ENCODE measurements at places on chromosomes 6 and 20. TPM values are rescaled to one million over a fixed set of nuclear protein-coding genes. Genes with fewer than 3 reads are reported as not detected.

DNA sequence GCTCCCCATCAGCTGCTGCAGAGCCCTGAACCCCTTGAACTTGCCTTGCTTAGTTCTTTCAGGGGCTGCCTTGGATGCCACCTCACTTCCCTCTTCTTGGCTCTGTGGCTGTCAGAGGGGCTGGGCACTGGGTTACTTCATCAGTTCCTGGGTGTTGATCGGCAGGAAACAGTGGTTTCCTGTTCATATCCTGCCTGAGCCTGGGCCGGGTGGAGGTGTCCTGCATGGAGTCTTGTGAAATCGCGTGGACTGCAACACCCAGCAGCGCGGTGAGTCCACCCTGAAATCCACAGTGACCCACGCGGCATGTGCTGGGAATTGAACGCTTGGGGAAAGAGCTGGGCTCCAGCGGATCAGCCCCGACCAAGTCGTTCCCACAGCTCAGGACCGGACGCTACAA, 97.5 kb downstream of the CDH26 start:
- DNase-seq = peak; percentile 55

DNA sequence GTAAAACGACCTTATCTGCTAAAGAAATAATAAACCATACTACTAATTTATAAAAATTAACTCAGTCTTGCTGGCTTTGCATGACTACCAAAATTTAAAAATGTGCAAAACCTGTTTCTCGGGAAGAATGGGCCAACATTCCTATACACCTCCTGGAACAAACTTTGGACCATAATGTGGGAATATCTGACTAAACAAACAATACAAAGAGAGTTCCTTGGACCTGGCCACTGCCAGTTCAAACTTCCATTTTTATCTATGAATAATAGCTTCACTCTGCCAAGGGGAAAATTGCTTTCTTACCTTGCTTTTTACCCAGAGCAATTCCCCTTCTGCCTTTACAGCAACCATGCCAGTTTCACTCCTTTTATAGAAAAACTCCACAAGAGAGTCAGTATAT, 38.7 kb upstream of the POU5F1 start:
- DNase-seq = no peak

- peak; percentile 50 for DNase-seq
Measured at GRCh38 chr6:136547336-136547735, 2.9 kb downstream of the MAP7 start.

DNA sequence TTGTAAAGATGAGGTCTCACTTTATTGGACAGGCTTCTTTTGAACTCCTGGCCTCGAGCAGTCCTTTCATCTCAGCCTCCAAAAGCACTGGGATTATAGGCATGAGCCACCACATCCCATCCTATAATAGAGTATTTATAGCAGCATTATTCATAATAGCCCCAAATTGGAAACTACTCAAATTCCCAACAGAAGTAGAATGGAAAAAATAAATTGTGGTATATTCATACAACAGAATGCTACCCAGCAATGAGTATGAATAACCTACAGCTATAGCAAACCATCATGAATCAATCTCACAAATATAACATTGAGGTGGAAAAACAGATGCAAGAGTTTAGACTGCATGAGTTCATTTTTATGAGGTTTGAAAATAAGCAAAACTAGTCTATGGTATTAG, 84.8 kb upstream of the BTBD3 start:
- no peak for DNase-seq

DNA sequence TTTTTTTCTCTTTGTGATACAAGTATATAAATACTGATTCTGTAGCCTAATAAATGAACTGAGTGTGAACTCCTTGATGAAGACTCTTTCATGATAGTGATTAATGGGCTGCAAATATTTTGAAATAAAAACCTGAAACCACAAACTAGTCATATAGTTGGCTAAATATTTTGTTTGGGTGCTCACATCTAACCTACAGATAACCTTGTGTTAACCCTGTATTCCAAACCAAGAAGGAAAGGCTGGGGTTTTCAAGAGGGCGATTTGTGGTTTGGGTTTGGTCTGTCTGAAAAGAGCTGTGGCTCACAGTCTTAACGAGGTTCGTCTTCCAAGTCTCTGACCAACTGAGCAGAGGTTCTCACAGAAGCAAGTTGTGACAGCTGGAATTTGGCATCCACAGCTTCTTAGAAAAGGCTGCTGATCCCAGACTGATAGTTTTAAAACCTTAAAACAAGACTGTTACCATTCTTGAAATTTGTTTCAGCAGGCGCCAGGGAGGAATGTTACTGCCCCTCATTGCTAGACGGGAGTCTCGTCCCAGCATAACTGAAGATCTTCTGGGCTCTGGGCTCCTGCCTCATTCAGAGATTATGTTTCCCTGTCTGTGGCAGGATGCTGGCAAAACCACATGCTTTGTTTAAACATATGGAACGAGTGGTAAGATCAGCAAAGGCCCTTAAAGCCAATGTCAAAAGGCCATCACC, 736.4 kb upstream of the MARCKS start:
- DNase-seq = peak; percentile 92

GRCh38 chr6:11263291-11263775, 30.9 kb upstream of the NEDD9 start:
- DNase-seq = peak; percentile 66

GRCh38 chr20:57202309-57202708, 64.1 kb downstream of the BMP7 start:
- DNase-seq = no peak

RPL7L1 gene
- total RNA-seq = 142 TPM

Measured in HT1080 (cell line).